ENCODE measurements at places on chromosomes 12 and 14.

- no peak for DNase-seq
Observed at GRCh38 chr12:93456077-93456476, 11.2 kb upstream of the MRPL42 start.

DNA sequence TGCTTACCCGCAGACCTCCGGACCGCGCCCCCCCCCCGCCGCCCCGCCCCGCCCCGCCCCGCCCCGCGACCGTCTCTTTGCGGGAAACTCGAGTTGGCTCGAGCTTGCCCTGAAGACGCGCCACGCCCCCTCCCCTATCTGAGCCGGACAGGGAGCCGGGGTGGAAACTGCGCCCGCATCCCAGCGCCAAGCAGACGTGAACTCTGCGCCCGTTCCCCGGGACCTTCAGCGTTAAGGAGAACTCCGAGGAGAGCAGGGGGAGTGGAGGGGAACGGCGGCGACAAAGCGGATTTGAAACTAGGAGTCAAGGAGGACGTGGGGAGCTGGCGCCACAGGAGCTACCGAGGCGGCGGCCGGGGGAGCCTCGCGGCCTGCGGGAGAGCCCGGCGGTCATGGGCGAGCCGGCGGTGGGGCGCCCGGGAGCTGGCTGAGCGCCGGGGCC, at the start of gene KCNK13:
Gene KCNK13, plus strand, starts transcription at position 310 of the 442 bp plus-strand sequence. CDS start 212 bp downstream, outside the sequence.
- DNase-seq: no peak

GRCh38 chr14:38710881-38711280, 392.2 kb downstream of the SEC23A start:
- DNase-seq: no peak

GRCh38 chr12:26822026-26822425, 11.0 kb downstream of the ITPR2 start:
- DNase-seq: no peak

- DNase-seq: no peak
Observed at GRCh38 chr14:80996049-80996901, 40.9 kb downstream of the TSHR start.

DNA sequence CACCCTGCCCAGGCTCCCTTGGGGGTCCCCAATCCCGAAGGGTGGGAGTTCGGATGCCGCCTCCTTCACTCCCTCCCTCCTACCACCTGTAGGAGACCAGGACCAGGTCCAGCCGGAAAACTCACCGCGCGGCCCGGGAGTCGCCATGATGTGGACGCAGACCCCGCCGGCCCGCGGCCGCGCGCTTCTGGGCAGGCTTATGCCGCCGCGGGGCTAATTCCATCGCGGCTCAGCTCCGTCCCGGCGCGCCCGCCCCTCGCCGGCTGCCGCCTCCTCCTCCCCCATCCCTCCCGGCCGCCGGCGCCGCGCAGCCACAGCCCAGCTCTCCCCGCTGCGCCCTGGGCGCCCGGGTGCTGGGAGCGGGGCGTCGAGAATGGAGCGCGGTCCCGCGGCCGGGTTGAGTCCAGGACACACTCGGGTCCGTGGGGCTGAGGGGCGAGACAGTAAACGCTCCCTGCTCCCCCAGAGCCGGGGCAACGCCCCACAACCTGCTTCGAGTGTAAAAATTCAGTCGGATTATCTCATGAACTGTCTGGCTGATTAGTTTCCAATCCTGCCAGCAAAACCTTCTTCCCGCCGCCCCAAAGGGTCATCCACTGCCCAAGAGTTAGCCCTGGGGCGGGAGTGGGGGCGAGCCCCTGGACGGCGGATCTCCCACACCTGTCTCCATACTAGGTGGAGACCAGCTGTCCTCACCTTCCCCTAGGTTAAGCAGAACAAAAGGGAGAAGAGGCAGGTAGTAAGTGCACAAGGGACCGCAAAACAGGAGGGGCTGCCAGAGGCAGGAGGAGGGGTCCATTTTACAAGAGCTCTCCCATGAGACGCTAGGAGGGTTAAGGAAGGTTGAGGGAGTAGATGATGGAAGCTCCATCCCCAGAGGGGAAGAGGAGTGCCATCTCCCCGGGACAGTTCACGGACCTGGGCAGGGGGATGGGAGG, at the start of gene ANO2:
Gene ANO2, minus strand, starts transcription at position 189 of the 938 bp plus-strand sequence. Its CDS starts 42 bp downstream, at position 147.
- no peak for DNase-seq

DNA sequence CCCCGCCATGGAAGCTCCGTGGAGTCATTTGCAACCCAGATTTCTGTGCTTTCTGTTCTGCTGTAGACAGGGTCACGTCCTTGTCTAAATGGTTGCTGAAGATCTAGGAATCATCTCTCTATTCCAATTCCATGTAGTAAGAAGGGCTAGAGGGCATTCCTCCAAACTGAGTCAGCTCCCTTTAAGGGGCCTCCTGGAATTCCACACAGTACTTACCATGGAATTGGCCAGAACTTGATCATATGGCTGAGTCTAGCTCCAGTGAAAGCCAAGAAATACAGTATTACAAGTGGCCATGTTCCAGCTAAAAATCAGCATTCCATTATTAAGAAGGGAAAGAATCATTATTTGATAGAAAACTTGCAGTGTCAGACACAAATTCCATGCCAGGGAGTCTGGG, 171.9 kb downstream of the PRKCH start:
- DNase-seq: no peak

DNA sequence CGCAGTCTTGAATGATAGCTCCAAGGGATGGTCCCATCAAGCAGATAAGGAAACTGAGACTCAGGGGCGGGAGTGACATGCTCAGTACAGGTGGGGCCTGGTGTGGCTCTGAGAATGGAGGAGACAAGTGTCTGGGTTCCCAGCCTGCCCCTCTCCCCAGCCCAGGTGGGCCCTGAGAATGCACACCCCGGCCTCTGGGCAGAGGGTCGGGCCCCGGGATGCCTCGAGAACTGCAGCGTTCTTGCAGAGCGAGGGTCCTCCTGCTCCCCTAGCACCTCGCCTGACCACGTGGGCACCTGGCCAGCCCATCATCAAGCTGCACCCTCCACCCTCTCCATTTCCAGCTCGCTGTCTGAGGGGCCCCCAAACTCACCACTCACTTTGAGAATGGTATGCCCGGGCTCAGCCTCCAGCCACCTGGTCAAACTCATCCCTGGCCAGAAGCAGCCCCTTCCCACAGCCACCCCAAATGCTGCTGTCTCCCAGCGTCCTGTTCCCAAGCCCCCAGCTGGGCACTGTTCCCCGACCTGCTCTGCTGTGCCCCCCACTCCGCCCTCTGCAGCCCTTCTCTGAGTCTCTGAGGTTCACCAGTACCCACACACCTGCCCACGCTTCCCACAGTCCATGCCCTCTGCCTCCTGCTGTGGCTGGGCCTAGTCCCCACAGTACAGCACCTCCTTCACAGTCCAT, 44.3 kb downstream of the CYP46A1 start:
- peak; percentile 18 for DNase-seq

- DNase-seq: no peak
Observed at GRCh38 chr12:57154804-57155434, 7.5 kb upstream of the LRP1-AS start.

DNA sequence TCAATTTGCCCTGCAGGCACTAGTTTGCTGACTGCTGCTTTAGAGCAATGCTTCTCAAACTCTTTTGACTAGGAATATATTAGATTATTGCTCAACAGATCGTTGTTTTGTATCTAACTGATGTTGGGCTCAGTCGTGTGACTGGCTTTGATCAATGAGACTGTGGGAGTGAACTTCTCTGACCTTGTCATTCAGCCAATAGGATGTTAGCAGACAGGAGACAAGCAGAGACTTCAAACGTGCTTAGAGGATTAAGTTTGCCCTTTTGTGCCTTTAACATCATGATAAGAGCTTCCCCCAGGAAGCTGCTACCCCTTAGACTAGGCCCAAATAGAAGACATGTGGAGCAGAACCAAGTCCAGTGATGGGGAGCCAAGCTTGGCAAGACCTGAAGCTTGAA, 76.7 kb upstream of the ELK3 start:
- no peak for DNase-seq

DNA sequence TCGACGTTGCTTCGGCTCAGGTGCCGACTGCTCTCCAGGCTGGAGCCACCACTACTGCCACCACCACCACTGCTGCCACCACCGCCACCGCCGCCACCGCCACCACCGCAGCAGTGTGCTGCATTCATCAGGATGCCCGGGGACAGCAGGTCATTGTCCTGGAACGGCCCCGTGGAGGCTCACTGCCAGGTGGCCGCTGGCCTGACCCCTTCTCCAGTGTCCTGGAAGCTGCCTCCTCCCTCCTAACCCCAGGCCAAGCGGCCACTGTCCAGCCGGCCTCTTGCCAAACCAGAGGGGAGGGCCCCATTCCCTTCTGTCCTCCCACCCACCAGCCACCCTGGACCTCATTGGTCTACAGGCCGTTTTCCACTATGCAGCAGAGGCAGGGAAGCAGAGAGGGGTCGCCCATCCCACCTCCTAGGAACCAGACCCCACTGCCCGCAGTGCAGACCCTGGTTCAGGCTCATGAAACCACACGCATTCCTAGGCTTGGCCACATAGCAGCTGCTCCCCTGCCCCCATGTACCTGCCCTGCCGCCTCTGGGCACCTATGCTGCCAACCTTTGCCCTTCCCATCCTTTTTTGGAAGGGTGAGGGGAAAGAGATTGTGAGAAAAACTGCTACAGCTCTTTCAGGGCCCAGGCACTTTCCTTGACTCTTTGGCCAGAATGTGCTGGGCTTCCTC, 15.2 kb downstream of the ARL6IP4 start:
- peak; percentile 62 for DNase-seq

DNA sequence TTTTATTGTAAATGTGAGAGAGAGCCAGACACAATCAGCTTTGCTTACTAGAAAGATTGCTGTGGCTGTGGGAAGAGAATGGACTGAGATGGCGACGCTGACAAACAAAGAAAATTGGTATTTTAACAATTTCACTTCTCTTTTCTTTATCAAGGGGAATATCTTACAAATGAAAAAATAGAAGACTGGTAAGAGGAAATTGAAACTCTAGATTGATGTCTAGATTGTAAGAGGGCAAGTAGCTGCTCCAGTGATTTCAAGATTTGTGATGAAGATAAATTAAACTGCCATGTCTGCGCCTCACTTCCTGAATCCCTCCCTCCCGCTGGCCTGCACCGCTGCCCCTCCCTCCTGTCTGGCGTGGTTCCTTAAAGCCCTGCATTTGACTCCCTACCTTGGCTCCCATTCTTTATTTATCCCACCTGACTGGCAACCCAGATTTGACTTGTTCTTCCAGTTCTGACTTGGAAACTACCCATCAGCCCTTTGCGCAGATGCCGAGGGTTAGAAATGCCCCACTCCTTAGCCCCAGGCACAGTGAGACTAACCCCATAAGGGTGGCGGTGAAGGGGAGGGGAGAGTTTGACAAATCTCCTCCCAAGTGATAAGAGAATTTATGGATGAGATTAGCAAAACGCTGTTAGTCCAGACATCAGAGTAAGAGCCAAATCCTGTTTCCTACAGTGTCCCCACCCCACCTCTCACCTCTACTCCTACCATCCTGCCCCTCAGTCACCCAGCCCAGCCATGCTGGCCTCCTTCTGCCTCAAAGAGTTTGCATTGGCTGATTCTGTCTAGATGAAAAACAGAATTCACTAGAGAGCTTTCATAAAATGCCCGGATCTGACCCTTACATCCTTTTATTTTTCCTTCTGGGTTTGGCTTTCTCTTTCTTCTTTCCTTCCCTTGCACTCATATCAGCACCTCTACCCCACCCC, 125.3 kb upstream of the ATF7IP start:
- DNase-seq: peak; percentile 26

- DNase-seq: no peak
Observed at GRCh38 chr14:39426605-39427004, 5.6 kb downstream of the FBXO33 start.

GRCh38 chr14:100585448-100586152, 1.6 kb downstream of the BEGAIN start:
- no peak for DNase-seq

GRCh38 chr14:49008363-49008762, 577.8 kb downstream of the RPS29 start:
- DNase-seq: no peak

DNA sequence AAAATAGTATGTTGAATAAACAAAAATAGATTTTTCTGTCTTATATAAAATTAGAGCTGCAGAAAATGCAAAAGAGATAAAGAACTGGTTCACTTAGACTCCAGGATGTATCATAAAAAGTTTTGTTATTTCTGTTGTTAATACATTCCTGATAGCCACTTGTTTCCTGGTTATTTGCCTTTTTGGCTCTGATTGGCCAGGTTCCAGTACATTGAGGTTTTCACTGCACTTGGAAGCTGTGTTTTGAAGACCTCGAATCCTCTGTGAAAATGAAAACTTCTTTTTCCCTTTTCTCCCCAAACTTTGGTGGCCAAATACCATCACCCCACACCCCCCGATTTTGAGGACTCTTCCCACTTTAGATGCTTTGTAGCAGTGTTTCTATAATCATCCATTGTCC, 525.3 kb downstream of the MED13L start:
- no peak for DNase-seq

GRCh38 chr12:129854591-129854990, 49.2 kb downstream of the TMEM132D start:
- DNase-seq: no peak

DNA sequence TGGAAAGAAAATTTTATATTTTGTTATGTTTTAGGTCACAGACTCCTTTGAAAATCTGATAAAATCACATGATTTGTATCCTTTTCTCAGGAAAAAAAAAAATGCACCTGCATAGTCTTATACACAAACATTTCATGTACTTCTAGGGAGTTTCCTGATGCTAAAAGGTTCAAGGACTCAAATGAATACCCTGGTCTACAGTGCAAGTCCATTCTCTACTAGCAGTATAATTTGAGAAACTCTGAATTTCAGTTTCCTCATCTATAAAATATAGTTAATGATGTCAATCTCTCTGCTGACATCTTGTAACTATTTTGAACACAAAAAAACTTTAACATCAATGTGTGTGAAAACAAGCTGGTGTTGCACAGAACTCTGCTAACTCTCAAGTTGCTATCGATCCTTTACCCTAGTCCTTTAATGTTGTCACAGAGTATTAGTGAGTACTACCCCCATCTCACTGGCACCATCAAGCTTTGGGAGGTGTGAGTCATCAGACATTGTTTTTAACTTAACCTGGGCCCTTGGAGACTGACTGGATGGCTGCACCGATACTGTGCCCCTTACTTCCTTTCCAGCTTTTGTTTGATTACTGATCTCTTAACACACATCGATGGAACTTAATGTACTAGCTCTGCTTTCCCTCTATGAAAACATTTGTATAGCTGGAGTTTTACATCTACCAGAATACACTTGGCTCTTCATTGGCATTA, 251.9 kb upstream of the SOX5 start:
- no peak for DNase-seq

GRCh38 chr12:82966001-82966559, 279.4 kb downstream of the TMTC2 start:
- no peak for DNase-seq

DNA sequence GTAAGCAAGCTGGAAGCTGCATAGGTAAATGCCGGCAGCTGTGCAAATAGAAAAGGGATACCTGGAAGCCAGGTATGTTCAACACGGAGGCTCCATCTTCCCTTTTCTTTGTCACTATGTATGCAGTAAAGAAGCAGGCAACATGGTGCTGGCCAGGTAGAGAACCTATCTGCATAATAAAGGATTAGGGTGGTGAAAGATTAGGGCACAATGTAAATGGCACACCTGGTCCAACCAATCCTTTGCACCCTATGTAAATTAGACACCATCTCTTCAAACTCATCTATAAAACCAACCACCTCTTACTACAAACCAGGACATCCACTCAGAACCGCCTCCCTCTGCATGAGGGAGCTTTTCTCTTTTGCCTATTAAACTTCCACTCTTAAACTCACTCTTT, 32.3 kb downstream of the RPS29 start:
- no peak for DNase-seq

- DNase-seq: no peak
Observed at GRCh38 chr12:12282761-12283425, 16.0 kb upstream of the LRP6 start.
